ENCODE measurements at places on chromosomes 7 and 10.

DNA sequence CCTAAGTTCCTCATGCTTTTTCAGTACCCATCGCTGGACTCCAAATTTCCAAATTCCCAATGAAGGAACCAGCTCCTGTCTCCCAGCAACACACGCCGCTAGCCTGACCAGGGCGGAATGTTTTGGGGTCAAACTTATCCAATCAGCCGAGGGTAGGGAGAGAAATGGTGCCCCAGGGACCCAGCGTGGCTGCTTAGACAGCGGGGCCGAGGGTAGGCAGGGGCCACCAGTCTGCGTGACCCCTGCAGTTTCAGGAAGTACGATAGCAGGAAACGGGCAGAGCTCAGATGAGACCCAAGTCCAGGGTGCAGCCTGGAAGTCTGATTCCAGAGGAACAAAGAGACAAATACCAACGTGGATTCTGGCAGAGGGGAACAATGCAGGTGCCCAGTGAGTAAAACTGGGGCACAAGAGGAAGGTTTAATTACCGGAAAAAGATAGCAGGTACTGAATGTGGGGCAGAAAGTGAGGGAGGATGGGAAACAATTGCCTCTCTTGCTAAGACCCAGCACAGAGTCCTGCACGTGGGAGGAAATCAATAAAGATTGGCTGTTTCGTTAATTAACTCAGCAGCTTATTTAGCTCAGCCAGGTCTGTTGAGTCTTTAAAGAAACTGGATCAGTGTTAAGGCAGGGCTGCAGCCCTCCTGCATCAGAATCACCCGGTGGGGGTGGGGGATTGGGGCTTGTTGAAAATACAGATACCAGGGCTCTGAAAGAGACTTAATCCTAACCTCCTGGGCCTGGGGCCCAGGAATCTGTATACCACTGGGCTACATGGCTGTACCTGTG is 50.4 kb upstream of the NFE2L3 start:
- DNase-seq = peak; percentile 31

DNA sequence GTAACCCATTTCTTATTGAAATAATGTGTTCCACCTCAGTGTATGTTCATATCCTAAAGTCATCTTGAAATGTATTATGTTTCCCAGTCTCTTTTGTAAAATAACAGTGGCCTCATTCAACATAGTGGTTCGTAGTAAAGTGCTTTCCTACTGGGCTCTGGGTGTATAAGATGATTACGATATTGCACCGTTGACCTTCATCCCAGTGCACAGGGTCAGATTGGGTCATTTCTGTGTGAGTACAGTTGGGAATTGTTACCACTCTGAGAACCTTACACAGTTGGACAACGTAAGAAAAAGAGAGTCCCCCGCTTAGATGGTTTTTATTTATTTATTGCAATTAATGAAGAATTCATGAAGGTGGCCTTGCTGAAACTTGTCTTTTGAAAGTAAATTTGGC is 135.6 kb downstream of the CHN2 start:
- no peak for DNase-seq

DNA sequence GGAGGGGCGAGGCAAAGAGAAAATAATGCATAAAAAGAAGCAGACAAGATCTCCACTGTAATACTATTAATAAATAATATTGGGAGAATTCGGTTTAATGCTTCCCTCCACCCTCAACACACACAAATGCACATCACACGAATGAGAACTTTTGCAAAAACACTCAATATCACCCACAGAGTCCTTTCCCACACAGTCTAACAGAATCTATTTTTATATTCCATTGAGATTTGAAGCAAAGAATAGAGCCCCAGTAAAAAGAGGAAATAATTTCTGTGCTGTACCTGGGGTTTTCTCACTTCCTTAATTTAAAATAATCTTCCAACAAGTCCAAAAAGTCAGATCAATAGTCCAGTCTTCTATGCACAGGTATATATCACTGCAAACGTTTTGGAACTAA is 17.0 kb downstream of the PIK3AP1 start:
- DNase-seq = no peak

DNA sequence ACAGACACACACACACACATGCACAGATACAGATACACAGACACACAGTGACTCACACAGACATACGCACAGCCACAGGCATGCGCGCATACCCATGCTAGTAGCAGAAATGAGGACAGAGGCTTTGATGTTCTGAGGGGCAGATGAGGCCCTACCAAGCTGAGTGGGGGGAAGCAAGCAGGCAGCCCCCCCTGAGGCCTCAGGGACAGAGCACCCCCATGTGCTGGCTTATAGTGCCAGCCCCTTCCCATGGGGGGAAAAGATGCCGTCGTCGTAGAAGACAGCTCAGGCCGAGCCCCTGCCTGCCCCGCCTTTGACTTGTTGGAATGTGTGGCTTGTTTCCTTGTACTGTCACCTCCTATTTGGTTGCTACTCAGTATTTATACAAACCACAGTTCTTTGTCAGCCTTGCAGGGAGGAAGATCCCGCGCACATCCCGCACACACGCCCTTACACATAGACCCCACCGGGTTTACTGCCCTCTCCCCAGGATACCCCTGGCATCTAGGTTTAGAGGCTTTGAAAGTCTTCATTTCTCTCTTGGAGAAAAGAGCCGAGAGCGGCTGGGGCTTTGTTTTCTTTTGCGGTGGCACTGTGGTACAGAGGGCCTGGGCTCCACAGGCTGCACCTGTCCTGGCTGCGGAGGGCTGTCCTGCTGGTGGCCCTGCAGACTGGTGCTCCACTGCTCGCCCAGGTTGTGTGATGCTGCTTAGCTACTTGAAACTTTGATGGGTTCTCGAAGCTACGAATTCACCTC is 112.5 kb downstream of the DOCK1 start:
- DNase-seq = no peak

DNA sequence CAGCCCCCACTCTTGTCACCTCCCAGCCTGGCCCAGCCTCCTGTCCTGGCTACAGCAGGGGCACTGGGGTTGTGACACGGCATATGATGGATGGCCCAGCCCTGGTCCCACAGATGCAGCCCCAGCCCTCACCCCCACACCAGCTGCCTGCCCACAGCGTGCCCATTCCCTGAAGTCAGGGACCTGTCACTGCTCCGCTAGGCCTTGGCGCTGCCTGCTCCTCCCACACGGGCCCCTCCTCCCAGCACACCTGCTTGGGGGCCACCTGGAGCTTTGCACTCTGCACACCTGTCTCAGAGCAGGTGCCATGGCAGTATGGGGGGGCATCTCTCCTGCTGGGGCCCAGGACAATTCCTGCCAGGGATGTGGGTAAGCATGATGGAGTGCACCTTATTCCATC is 3.5 kb downstream of the GCK start:
- no peak for DNase-seq

GRCh38 chr10:129133856-129134255 is 333.2 kb upstream of the MGMT start:
- no peak for DNase-seq

GRCh38 chr7:22589641-22590201 is 89.7 kb upstream of the STEAP1B start:
- no peak for DNase-seq
